Peyer's patch (tissue), 4 donors: ENCODE measurements at places on chromosomes 16 and 17. TPM values are rescaled to one million over a fixed set of nuclear protein-coding genes. Genes with fewer than 3 reads are reported as not detected.
A peak's percentile ranks its signal among the peaks of the same experiment; 100 is the strongest.

The NXPH3 gene
- 0.94 TPM for total RNA-seq

- DNase-seq = no peak
Measured at GRCh38 chr16:85157813-85158742, 45.8 kb upstream of the CIBAR2 start.

The MYLK3 gene
- total RNA-seq = not detected

GRCh38 chr16:57588831-57589230 lies 39.6 kb upstream of the ADGRG1 start:
- peak; percentile 25 for DNase-seq

The C16orf96 gene
- not detected for total RNA-seq

GRCh38 chr16:57238682-57239081 lies 6.4 kb upstream of the ARL2BP start:
- DNase-seq = no peak

DNA sequence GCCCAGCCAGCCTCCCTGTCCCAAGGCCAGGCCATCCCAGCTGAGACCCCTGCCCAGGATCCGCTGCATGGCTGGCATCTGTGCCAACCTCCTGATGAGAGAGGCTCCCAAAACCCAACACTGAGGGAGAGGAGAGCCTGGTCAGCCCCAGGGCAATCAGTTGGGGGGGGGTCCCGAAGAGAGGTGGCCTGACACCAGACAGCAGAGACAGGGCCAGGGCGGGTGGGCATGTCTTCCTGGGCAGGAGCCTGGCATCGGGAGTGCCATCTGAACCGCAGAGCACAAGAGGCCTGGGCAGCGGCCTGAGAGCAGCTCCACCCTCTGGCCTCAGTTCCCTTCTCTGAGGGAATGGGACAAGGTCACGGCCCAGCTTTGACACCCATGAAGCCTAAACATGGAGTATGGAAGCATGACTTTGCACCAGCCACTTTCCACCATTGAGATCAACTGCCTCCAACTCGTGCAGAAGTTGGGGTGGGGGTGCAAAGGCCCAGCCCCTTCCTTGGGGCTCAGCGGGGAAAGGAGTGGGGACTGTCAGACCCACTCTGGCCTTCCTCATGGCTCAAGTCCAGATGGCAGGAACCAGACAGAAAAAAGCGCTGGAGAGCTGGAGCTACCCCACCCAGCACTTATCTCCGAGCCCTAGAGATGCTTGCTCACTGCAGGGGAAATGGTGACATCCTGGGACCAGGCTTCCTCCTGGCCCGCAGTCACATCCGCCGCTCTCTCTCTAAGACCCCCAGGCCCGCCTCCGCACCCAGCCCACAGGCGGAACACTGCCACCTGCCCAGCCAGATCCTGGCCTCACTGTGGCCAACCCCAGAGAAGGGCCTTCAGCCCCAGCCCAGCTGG lies 9.7 kb downstream of the RHBDF2 start:
- DNase-seq = no peak

The CA5A gene
- total RNA-seq = not detected

The LITAFD gene
- total RNA-seq = not detected
